Activated B cell treated with CpG ODN at 0.5 μM for 24 hours (primary cell): ENCODE measurements at places on chromosomes 6 and 20. TPM values are rescaled to one million over a fixed set of nuclear protein-coding genes. Genes with fewer than 3 reads are reported as not detected.

DNA sequence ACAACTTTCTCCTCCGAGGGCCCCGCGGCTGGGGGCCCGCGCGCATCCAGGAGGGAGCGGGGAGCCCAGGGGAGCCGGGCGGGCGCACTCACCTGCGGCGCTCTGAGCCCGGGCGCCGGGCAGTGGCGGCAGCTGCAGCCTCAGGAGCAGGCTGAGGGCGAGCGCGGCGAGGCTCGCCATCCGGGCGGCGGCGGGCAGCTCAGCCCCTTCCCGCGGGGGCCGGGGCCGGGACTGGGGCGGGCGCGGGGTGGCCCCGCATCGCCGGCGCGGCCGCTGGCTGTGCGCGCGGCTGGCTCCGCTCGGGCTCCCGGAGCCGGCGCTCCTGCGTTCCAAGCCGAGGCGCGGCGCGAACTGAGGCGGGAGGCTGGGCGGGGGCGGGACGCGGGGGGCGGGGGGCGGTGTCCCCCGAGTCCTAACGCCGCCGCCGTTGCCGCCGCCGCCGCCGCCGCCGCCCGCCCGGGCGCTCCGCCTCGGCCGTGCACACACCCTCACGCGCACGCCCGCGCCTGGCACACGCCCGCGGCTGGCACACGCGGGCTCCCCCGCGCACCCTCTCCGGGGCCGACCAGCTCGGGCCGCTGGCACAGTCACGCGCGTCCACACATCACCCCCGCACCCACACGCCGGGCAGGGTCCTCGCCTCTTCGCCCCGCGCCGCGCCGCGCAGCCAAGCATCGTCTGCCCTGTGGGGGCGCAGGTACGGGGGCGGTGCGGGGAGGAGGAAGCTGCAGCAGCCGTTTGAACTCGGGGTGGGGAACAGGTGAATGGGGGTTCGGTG lies at the start of gene PTPRT:
Gene PTPRT (minus strand): TSS at position 353 of the 778 bp plus-strand sequence. CDS start 173 bp downstream, at position 180.
- no peak for DNase-seq

TRIM31 gene
- total RNA-seq = not detected in 2 replicates

DNA sequence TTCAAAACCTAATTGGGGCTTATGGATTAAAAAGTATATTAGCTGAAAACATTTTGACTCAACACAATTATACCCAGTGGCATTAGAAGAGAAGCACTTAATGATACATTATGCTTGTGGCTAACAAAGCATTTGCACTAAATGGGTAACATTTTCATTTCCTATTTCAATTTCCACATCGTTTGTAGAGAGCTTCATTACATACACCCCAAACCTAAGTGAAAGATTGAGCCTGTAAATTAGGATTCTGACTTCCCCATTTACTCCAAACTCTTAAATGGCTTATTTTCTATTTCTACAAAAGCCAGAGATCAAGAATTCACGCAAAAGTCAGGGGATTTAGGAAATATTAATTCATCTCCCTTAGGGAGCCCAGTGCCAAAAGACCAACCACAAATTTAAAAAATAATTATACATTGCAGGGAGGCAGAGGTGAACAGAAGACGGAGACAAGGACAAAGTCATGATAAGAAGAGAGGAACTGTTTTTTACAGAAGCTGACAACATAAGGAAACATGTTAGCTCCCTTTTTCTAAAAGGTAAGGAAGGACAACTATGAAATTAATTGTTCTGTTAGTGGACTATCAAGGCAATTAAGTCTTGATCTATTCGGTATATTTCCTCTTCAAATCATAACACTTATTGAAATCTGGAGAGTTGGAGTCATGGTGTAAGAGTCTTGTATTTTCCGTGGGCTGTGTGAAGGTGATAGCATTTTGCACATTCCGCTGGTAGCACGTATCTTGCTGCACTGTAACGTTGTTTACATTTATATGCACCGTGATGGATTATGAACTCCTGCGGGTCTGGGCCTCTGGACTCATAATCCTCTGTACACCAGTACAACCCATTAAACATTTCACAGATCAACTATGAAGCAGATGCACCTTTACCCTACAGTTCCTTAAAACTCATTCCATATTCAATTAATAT lies 24.8 kb upstream of the EZR start:
- DNase-seq = no peak

- no peak for DNase-seq
Observed at GRCh38 chr6:128135325-128135724, 234.5 kb upstream of the THEMIS start.

TCP11 gene
- not detected in 2 replicates for total RNA-seq

DNA sequence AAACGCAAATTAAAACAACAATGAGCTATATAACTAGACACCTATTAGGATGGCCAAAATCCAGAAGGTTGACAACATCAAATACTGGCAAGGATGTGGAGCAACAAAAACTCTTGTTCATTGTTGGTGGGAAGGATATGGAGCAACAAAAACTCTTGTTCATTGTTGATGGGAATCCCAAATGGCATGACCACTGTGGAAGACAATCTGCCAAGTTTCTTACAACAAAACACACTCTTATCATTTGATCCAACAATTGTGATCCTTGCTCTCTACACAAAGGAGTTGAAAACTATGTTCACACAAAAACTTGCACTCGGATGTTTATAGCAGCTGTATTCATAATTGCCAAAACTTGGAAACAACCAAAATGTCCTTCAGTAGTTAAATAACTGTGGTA lies 61.8 kb upstream of the LAMA2 start:
- no peak for DNase-seq

- DNase-seq = no peak
Observed at GRCh38 chr6:109091314-109092024, 3.2 kb downstream of the SESN1 start.

OXT gene
- not detected in 2 replicates for total RNA-seq

PLEKHG1 gene
- 199 and 219 TPM in 2 replicates for total RNA-seq

DNA sequence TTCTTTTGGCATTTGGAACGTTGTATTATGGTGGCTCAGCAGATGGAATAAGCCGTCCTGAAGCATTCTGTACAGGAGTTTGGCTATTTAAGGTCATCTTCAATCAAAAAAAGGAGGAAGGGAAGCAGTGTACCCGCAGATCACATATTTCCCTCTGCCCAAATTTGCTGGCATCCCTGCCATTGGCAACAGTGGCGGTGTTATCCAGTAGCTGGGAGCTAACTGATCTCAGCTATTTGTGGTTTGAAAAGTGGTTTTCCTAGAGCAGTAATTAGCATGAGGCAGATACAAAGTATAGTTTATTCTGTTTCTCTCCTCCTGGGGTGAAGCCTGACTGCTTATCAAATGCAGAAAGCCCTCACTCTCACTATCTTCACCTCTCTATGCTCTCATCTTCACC lies 576.8 kb downstream of the QKI start:
- no peak for DNase-seq

SOBP gene
- total RNA-seq = 1.1 TPM in 2 replicates

DNA sequence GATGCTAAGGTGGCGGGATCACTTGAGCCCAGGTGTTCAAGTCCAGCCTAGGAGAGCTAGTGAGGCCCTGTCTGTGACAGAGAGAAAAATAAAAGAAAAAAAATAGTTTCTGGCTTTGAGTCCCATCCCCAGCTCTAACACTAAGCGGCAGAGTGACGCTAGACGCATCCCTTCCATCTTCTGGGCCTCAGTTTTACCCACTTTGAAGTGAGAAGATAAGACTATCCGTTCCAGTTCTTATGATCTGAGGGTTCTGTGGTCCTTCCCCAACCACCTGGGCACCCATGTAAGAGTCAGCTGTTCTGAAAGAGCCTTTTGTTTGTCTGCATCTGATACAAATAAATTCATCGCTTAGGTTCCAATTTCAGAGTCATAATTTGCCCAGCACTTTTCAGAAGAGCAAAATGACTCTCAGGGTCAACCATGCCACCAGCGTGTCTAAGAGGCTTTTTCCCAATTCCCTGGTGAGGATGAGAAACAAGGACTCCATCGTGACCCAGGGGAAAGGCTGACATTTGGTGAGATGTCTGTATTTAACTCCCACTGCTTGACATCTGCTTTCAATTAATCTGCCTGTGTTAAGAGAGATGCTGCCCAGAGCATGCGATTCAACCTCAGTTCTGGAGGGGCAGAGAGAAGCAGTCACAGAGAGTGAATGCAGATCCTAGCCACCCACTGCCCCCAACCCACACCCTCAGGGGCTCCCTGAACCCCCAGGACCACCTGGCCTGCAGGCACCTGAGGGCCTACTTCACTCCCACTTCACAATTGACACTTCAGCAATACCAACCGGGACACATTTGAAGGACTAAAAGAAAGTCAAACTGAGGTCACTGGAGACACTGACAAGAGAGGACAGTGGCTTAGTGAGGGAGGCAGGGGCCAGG lies 131.6 kb upstream of the TOP1 start:
- no peak for DNase-seq

DNA sequence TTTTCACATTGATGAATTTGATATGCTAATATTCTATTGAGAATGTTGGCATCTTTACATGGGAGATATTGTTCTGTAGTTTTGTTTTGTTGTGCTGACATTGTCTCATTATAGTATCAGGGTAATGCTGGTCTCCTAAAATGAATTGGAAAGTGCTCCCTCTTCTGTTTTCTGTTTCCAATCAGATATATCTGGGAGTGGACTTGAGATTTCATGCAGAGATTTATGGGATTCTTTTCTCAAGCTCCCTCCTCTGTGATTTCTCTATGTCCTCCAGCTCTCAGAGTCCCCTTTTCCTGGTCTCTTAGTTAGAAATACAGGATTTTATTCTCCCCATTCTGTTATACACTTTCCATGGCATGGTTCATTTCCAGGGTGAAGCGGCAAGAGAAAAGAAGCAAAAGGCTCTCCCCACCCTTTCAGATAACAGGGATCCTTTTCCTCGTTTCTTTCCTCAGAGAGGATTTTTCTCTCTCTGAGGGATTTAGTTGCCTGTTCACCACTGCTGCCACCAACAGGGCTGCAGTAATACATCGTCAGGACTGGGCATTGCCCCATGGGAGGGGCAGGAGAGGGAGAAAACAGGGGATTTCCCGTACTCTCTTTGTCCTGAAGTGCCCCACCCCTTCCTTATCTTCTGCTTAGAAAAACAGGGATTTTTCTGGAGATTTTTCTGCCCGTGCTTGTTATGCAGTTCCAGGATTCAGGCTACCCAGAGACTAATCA lies 59.3 kb upstream of the STMND1 start:
- no peak for DNase-seq

GRCh38 chr6:96816301-96816817 lies 20.9 kb downstream of the GPR63 start:
- no peak for DNase-seq

- DNase-seq = no peak
Observed at GRCh38 chr6:25008707-25009392, 73.1 kb upstream of the RIPOR2 start.
